ENCODE measurements at places on chromosomes 1 and 21.

- DNase-seq = no peak
Observed at GRCh38 chr1:195828325-195828724, 779.9 kb downstream of the KCNT2 start.

DNA sequence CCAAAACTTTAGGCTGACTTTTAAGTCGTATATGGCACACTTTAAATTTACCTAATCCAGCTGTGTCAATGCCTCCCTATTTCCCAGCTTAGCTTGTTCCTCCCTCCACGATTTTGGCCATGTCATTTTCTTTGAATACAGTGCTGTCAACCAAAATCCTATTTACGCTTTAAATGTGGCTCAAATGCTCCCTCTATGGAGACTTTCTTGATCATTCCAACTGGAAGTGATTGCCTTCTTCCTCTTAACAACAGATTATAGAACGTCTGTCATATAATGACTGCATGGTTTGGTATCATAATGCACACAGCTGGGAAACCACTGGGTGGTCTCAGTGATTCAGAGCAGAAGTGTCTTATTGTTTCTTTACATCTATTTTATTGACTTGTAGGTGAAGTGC is 18.9 kb upstream of the BATF3 start:
- no peak for DNase-seq

GRCh38 chr1:116753312-116753711 is 918 bp upstream of the CD2 start:
- DNase-seq = no peak

GRCh38 chr1:205572421-205572820 is 59.4 kb downstream of the ELK4 start:
- DNase-seq = no peak

DNA sequence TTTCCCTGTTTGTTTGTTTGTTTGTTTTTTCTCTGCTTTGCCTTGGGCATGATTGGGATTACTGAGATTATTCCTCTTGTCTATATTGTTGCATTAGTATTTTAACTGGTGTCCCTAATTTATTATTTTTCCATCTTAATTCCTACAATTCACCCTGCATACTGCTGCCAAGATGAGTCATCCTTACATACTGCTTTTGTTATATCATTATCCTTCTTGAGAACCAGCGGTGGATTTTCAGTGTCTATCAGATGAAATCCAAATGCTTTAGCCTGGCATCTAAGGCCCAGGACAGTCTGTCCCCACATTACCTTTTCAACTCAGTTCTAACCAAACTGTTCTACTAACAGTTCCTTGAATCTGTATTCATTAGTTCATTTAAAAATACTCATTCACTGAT is 101.7 kb downstream of the OLFML2B start:
- DNase-seq = no peak

GRCh38 chr1:51756290-51756689 is 122.2 kb downstream of the NRDC start:
- no peak for DNase-seq

GRCh38 chr1:88736633-88737248 is 52.7 kb downstream of the PKN2 start:
- DNase-seq = peak; percentile 32

DNA sequence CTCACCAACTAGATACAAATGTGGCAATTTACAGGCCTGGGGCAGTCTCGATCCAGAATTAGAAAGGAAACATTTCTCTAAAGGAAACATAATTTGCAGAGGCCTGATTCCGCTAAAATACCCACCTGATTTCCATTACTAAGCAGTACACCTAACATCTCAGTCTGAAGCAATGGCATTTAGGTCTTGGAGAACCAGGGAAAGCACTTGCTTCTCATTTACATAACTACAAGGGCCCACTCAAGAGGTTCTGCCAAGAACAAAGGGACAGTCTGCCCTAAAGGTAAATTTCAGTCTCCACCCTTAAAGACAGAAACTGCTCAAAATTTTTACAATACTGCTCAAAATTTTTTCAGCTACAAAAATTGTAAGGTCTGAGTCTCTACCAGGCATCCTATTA is 123.7 kb upstream of the GJB5 start:
- DNase-seq = no peak

GRCh38 chr1:160098852-160099561 is 588 bp upstream of the IGSF8 start:
- DNase-seq = peak; percentile 97

- DNase-seq = no peak
Observed at GRCh38 chr1:54977533-54978297, 2.7 kb upstream of the TMEM61 start.

DNA sequence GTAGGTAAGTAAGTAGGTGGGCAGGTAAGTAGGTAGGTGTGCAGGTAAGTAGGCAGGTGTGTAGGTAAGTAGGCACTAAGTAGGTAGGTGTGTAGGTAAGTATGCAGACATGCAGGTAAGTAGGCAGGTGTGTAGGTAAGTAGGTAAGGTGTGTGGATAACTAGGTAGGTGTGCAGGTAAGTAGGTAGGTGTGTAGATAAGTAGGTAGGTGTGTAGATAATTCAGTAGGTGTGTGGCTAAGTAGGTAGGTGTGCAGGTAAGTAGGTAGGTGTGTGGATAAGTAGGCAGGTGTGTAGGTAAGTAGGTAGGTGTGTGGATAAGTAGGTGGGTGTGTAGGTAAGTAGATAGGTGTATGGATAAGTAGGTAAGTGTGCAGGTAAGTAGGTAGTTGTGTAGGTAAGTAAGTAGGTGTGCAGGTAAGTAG is 53.9 kb upstream of the COG2 start:
- no peak for DNase-seq

DNA sequence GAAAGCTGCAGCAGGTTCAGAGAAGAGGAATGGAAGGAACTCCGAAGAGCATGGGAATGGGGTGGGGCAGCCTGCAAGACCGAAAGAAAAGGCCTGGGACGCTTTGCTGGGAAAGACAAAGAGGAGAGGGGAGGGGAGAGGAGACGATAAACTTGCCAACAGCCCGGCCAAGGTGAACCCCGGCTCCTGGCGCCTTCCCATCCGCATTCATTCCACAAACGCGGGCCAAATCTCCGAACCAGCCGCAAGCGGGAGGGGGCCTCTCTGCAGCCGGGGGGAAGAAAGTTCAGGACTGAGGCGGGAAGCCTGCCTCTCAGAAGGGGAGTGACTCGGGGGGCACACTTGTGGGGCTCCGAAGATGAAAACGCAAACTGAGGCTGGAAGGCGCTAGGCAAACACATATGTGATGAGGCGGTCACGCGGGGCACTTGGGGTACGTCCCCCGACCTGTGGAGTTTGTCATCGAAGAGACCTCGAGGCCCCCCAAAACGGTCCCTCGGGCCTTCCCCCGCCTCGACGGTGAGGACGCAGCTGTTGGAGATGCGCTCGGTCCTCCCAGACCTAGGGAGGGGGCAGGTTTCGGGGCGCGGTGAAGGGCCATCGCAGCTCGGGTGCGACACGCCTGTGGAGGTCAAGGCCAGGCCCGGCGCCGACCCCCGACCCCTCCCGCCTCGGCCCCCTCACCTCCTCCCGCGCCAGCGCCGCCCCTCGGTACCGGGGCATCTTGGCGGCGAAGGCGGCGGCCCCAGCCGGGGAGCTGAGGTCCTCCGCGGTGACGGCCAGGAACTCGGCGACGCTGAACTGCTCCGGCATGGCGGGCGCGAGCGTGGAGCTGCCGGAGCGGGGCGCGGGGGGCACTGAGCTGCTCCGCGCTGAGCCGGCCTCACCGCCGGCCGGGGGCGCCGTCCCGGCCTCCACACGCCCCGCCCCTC is at the start of gene ASAP3:
Gene ASAP3 (minus strand): TSS at position 859 of the 932 bp plus-strand sequence. CDS start 46 bp downstream, at position 813.
- no peak for DNase-seq

GRCh38 chr21:45365608-45366241 is 39.2 kb upstream of the COL18A1 start:
- DNase-seq = no peak

DNA sequence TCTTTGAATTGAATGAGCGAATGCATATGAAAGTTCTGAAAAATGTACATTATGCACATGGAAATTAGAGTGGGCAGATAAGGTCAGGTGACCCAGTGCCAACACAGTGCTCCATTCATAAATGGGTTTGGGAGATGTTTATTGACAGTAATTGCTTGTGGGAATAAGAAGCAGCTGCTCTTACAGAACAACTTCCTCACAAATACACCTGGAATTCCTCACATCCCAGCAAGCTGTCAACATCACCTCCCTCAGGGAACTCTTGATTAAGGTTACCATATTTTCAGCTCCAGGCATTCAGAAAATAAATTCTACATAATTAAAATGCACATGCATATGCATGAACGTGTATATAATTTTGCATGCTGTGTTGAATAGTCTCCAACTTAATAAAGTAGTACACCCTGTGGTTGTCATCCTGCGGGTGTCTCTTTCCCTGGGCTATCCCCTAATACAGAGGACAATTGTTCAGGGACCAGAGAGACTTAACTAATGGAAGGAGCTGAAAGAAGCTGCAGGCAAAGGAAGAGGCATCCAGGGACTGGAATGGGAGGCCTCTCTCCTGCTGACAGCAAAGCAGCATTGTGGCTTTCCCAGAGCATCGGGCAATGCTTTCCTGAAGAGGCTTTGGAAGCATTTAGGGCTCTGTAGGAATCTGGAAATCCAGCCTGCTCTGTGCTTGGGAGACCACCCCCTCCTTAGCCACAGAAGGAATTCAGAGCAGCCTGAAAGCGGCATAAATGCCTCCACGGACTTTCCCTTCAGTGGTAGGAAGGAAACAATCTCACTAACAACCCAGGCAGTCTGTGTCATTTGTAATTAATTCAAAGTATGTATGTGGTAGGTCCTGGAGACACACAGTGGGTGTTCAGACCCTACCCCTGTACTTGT is 55.2 kb upstream of the GNG12 start:
- DNase-seq = no peak

GRCh38 chr1:50103615-50104081 is 5.1 kb upstream of the ELAVL4 start:
- no peak for DNase-seq

DNA sequence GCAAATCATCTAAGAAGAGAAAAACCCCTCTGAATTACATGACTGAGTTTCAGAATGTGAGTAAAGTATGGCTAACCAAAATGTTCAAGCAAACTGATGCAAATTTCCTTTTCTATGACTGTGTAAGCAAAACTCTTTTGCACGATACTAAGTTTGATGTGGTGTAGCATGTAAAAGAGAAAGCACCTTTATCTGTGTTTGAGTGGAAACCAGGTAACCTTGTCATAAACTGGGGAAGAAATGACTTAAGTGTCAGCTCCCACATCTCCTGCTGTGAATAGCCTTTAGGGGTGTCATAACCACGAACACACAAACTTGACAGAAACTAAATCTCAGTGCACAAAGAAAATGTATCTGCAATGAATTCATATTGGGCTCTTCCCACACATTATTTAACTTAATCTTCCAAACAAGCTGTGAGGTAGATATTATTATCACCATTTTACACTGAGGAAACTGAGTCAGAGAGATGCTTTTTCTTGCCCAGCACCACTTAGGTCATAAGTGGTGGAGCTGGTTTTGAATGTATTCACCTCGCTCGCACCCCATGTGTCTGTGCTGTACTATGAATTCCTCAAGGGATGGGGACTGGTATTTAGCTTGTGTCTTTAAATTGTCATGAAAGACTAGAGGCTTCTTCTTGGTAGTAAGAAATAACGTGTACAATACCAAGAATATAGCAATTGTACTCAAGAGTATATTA is 32.9 kb upstream of the IL12RB2 start:
- no peak for DNase-seq

DNA sequence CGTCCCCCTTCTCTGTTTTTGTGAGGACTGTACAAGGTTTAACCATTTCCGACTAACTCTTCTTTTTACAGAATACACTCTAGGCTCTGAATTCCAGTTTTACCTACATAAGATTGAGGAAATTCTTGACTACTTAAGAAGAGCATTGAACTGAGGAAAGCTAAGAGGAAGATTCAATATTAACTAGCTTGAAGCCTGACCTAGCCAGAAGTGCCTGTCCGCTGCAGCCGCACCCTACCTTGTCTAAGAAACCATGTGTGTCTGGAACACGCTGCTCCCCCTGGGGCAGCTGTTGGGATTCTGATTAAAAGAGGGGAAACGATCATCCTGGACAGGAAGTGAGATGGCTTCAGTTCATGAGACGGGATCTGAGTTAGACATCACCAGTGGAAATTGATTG is 28.9 kb downstream of the CA6 start:
- DNase-seq = no peak

- DNase-seq = no peak
Observed at GRCh38 chr1:153040950-153041631, at the start of gene SPRR2D. Gene SPRR2D, minus strand, starts transcription at chr1:153041120. Its CDS starts 774 bp downstream, at chr1:153040346.

DNA sequence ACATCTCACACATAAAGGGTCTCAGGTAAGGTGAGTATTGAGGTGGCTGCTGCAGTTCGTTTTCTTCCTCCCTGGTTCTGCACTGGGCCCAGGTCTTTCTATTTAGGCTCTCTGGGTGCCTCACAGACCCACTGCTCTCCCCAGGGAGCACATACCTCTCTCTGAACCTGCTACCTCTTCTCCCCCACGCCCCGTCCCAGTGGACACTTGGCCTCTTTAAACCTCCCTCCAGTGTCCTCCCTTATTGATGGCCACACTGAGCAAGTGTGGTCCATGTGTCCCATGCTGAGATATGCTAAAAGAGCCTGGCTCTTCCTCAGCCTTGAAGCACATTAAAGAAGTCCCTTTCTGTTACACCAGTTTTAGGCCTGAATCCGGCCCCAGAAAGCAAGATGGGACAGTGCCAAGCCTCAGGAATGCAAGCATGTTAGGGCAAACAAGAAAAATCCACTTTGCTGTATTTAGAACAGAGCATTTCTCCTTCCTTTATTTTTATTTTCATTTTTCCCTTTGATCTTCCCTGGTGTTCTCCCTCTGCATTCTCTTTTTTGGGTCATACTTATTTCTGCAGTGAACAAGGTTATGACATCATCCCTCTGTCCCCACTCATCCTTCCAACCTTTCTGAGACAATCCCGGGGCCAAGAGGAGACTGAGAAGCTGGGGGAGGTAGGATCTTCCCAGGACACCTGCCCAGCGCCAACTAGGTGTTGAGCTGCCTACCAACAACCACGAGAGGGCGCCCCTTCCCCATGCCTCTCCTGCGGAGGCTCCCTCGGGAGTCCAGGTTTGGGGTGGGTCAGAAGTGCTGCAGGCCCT is 5.0 kb upstream of the CHI3L2 start:
- peak; percentile 82 for DNase-seq

DNA sequence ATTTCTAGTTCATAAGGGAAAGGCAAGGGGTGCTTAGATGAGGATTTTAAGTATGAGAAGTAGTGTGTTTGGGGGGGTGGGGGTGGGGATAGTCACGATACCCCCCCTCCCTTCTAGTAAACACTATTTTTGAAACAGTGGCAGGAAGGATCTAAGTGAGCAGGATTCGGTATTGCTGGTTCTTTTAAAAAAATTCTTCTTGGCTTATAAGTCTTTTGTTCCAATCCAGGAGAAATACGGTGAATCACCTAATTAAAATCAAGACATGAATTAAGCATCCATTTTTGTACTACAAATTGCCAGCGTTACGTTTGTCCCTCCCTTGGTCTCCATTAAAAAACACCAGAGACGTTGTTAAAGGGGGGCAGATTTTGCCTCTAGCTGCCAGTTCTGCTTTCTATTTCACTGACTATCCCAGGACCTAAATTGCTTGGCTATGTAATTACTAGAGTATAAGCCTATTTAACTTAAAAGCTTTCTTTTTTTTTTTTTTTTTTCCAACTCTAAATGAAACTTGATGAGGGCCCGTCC is 911 bp downstream of the LMO4 start:
- DNase-seq = no peak

All from DND-41 (cell line).